HCEC 1CT (cell line): ENCODE measurements at places on chromosomes 16 and 17.
A peak's percentile ranks its signal among the peaks of the same experiment; 100 is the strongest.

GRCh38 chr17:354651-355556, 2.3 kb upstream of the RPH3AL start:
- no peak for DNase-seq

GRCh38 chr17:57910462-57911420, 44.5 kb downstream of the CUEDC1 start:
- DNase-seq = no peak

GRCh38 chr17:8476741-8477140, 41.1 kb downstream of the NDEL1 start:
- no peak for DNase-seq

- peak; percentile 38 for DNase-seq
These were observed 767 bp downstream of the SYNGR2 start for GRCh38 chr17:78168903-78169793.

DNA sequence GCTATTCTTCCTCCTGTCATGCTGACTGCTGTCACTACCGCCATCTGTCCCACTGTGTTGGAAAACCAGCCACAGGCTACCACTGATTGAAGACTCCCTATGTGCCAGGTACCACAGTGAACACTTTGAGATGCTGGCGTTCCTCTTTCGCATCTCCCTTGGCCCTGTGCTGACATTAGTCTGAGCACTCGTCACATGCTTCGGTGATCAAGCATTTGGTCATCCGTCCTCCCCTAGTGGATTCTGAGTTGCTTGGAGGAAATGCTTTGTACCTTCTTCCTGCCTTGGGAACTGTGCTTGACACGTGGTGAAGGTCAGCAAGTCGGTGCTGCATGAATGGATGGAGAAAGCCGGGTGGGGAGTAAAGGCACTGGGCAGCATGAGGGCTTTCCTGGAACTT, 260.1 kb downstream of the SNX29 start:
- DNase-seq = peak; percentile 2

GRCh38 chr16:76106647-76107046, 170.6 kb upstream of the CNTNAP4 start:
- no peak for DNase-seq
